ENCODE measurements at places on chromosomes 11 and 22.
A peak's percentile ranks its signal among the peaks of the same experiment; 100 is the strongest.

DNA sequence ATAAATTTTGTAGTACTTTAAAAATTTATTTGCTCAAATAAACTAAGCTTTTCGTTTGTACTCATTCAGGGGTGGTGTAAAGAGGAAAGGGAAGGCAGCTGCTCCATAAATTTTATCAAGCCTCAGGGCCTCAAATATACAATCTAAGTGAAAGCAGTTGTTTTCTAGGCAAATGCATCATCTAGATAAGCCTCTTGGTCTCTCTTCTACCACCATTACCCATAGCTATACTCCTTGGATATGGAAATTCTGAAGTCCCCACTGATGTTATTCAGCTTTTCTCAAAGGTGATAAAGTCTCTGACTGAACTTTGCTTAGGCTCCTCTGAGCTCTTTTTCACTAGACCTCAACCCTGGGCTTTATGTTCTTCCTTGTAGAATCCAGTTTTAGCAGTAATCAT lies 1313.1 kb downstream of the JRKL start:
- DNase-seq = no peak

- peak; percentile 75 for DNase-seq
Measured at GRCh38 chr22:50218996-50219727, 18.4 kb downstream of the SELENOO start.

GRCh38 chr11:117677729-117678310 lies 119.2 kb downstream of the DSCAML1 start:
- no peak for DNase-seq

- no peak for DNase-seq
Measured at GRCh38 chr11:2564008-2564530, 119.3 kb downstream of the KCNQ1 start.

GRCh38 chr11:14537134-14537599 lies 17.0 kb upstream of the PSMA1 start:
- DNase-seq = peak; percentile 8

GRCh38 chr11:91860661-91861060 lies 364.0 kb upstream of the FAT3 start:
- no peak for DNase-seq

DNA sequence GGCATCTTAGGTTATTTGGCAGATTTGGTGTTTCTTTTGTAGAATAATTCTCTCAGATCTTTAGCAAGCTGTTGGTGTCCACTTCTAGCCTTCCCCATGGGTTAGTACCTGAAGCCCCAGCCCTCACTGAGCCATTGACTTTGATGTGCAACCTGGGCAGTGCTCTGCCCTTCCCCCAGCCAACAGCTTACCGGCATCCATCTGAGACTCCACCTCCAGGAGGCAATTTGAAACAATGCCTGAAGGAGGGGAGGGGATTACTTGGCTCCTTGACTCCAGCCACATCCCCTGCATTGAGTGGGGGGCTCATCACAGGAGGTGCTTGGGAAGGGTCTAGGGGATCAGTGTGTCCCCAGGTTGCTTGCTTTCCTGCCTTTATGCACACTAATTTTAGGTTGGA lies 114.8 kb downstream of the TRIM29 start:
- DNase-seq = no peak

- DNase-seq = no peak
Measured at GRCh38 chr22:38745676-38746460, 9.9 kb downstream of the SUN2 start.

DNA sequence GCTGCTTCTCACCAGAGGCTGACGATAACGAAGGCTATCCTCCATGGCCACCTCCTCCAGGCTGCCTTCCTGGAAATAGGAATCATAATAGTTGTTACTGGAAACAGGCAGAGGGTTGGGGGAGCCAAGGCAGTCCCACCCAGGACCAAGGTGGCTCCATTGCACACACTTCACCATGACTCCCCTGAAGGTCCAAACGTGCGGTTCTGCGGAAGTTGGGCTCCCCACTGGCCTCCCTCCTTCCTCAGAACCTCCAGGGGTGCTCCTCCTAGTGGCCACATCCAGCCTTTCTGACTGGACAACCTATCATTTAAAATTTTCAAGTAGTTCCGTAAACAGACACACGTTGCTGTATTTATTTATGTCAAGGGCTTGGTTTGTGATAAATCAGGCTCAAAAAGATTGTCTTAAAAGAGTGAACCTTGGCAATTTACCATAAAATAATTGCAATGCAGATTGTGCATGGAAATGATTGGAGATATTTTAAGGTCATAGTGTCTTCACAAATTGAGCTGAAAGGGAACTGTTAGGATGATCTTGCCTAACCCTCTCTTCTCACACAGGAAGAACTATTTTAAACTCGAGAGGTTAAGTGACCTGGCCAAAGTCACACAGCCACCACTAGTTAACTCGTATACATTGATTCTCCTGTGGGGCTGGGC lies 1.4 kb upstream of the TCN2 start:
- peak; percentile 39 for DNase-seq

DNA sequence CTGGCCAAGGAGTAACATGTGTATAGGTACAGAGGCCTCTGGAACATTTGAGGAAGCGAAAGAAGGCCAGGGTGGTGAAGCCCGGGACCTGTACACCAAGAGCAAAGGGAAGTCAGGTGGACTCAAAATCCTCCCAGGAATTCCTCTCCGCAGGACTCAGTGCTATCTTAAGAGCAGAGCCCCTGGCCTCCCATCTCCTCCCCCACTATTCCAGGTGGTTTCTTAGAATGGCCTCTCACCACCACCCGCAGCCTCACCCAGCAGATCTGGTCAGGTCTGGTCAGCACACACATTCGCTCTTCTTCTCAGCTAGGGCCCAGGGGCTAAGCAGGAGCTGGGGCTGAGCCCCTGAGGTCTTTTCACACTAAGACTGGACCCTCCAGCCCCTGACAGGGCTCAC lies 59.1 kb downstream of the SCGB1A1 start:
- no peak for DNase-seq

GRCh38 chr22:48085901-48086645 lies 1323.6 kb downstream of the TBC1D22A start:
- DNase-seq = no peak

DNA sequence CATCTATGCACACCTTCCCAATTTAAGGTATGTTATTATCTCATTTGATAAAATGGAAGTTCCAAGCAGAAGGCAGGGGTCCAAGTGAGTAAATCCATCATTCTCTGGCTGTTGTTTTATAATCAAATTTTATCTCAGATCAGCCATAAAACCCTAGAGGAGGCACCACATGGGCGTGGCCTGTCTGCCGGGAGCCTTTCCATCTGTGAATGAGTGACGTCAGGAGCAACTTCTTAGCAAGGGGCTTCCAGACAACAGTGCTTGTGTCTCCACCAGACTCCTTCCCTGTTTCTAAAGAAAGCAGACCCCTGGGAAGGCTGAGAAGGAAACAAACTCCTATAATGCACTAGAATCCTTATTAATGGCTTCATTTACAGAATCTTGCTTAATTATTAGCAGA lies 13.5 kb downstream of the SEZ6L start:
- DNase-seq = no peak

DNA sequence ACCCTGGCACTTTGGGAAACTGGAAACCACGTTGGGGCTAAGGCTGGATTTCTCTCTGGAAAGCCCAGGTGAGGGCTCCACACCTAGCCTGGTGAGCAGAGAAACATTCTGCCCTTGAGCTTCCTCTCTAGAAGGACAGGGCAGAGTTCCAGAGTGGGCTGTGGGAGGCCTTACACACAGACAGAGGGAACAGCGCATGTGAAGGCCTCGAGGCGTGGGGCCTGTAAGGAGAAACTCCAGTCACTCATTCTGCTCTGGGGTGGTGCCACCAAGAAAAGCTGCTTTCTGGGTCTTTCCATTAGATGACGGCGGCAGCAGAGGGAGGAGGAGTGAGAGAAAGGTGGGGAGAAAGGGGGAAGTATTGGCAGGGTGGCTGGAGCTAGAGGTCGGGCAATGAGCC lies 183.1 kb downstream of the CHST1 start:
- DNase-seq = no peak

- no peak for DNase-seq
Measured at GRCh38 chr11:70733327-70734325, 335.3 kb downstream of the CTTN start.

GRCh38 chr11:134120143-134120850 lies 51.4 kb downstream of the JAM3 start:
- peak; percentile 96 for DNase-seq

- peak; percentile 85 for DNase-seq
Measured at GRCh38 chr11:110991661-110992355, 253.7 kb upstream of the POU2AF2 start.

GRCh38 chr11:2975594-2975993 lies 16.5 kb downstream of the NAP1L4 start:
- DNase-seq = peak; percentile 32

GRCh38 chr11:10407749-10408685 lies 47.0 kb upstream of the AMPD3 start:
- no peak for DNase-seq
